ENCODE measurements at places on chromosomes 5 and 9.

DNA sequence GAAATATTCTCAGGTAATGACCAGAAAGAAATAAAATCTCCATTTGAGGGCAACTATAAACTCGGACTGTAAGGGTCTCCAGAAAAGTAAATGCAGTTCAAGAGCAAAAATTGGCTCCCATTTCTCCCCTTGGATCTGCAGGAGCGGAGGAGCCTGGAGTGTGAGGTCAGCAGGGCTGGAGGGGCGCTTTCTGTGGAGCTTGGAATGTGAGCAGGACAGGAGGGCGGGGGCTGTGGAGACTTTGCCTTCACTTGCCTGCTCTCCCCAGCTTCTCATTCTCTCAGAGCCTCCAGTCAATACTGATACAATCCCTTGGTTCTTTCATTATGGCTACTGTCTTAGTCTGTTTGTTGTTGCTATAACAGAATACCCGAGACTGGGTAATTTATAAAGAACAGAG, 162.8 kb upstream of the ANKH start:
- no peak for DNase-seq

DNA sequence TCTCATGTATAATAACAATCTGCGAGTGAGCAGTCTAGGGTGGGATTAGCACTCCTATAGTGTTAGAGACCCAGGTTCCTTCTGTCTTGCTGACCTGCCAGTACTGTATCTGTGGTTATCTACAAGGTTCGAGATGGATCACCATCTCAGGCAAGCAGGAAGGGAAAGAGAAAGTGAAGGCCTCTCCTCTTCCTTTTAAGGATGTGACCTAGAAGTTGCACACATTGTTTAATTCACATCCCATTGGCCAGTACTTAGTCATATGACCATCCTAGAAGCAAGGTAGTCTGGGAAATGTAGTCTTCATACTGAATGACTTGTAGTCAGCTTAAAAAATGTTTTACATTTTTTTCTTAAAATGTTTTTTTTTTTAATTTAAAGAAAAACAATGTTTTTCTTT, 168.6 kb downstream of the CARTPT start:
- no peak for DNase-seq

- no peak for DNase-seq
These were observed 616.1 kb upstream of the RGMB start for GRCh38 chr5:98157368-98157767.

GRCh38 chr5:149362541-149362940, 4.7 kb downstream of the PCYOX1L start:
- DNase-seq: no peak

DNA sequence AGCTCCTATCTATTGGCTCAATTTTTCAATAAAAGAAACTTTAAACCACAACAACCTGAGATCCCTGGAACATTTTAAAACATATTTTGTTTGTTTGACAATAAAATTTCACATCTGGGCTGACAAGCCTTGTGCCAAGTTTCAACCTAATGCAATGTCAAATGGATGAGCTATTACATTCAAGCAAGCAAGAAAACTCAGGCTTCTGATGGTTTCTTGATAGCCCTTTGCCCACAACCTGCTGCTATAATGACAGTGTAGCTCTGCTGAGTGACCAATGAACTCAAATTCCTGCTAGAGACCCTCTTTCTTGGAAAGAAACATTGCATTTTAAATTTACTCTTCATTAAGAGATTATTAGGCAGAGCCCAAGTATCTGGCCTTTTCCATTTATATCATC, 472.9 kb downstream of the ARHGEF28 start:
- no peak for DNase-seq

DNA sequence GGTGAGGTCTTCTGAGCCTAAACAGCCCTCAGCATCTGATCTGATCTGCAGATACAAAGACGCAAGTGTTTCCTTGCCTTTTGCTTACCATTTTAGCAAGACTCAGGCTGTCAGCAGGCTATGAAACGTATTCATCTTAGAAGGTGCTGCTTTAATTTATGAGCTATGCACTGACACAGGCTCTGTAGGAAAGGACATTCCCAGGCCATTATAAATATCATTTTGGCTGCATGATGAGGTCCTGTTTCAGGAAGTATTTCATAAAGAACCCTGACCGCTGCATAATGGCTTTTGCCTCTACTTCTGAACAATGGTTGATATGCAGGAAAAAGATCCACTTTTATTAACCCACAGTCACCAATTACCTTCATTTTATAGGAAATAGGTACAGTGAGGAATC, 98.4 kb upstream of the CAST start:
- DNase-seq: no peak

DNA sequence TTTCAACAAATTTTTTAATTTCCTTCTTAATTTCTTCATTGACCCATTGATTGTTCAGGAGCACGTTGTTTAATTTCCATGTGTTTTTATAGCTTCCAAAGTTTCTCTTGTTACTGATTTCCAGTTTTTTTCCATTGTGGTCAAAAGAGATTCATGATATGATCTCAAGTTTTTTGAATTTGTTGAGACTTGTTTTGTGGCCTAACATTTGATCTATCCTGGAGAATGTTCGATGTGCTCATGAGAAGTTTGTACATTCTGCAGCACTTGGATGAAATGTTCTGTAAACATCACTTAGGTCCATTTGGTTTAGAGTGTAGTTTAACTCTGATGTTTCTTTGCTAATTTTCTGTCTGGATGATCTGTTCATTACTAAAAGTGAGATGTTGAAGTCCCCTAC, 14.7 kb upstream of the PPIC start:
- DNase-seq: no peak

- no peak for DNase-seq
These were observed 18.9 kb downstream of the SQSTM1 start for GRCh38 chr5:179839328-179840256.

- DNase-seq: peak; percentile 17
These were observed 44.4 kb downstream of the TNFAIP8 start for GRCh38 chr5:119400245-119400644.

DNA sequence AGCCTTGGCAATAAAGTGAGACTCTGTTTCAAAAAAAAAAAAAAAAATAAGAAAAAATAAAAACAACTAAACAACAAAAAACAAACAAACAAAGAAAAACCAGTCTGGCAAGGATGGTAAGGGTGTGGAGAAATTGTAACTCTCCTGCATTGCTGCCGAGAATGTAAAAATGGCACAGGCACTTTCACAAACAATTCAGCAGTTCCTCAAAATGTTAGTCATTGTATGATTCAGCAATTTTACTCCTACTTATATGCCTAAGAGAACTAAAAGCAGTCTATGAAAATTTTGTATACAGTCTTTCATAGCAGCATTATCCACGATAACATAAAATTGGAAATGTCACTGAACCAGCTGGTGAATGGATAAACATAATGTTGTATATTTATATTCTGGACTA, 280.4 kb downstream of the CDH9 start:
- DNase-seq: no peak

- no peak for DNase-seq
These were observed 99.1 kb downstream of the COL23A1 start for GRCh38 chr5:178490935-178491652.

DNA sequence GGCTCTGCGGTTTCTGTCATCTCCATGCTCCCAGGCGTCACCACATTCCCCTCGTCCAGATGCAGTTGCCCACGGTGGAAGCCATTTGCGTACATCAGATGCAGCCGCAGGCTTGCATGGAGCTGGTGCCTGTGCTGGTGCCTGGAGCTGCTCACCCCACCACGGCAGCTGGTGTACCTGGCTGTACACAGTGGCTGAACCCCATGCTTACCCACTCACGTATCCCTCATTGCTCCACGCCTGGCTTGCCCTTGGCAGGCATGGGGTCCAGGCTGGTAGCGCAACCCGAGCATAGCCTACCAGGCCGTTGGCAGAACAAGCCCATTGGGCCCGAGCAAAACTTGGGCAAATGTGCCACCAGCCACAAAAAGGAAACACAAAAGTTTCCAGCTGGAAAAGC, 159.5 kb downstream of the GHR start:
- no peak for DNase-seq

- no peak for DNase-seq
These were observed 85.8 kb downstream of the CYFIP2 start for GRCh38 chr5:157351802-157352092.

- DNase-seq: no peak
These were observed 1.1 kb downstream of the LURAP1L start for GRCh38 chr9:12775679-12776512.

GRCh38 chr5:39475881-39476842, 51.4 kb upstream of the DAB2 start:
- no peak for DNase-seq

- no peak for DNase-seq
These were observed 3.6 kb downstream of the NEURL1B start for GRCh38 chr5:172644711-172645110.

- DNase-seq: no peak
These were observed 211.0 kb downstream of the OSTF1 start for GRCh38 chr9:75299324-75299723.

- DNase-seq: no peak
These were observed 1.9 kb downstream of the MLANA start for GRCh38 chr9:5892456-5893133.

- peak; percentile 80 for DNase-seq
These were observed 14.4 kb downstream of the STK10 start for GRCh38 chr5:172173564-172174153.

- DNase-seq: no peak
These were observed 599.6 kb downstream of the CCDC171 start for GRCh38 chr9:16152276-16153101.

DNA sequence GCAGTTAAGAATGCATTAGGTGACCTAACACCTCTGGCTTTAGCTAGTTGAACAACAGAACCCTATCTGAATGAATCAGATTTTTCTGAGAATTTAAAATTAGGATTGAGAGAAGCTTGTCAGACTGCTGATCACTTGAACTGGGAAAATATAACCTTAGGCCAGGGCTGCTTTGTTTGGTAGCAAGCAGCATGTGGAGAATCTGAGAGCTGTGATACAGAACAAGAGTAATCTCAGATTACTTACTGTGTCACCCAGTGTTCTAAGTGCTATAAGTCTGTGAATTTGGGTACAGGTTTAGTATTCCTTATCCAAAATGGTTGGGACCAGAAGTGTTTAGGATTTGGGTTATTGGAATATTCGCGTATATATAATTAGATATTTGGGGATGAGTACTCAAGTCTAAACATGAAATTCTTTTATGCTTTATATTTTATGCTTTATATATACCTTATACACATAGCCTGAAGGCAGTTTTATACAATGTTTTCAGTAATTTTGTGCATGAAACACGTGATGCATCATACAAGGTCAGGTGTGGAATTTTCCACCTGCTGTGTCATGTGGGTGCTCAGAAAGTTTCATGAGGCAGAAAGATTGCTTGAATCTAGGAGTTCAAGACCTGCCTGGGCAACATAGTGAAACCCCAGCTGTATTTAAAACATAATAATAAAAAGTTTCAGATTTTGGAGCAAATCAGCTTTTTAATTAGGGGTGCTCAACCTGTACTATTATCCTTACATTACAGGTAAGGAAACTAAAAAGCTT, 8.3 kb upstream of the CHD1 start:
- DNase-seq: no peak

- DNase-seq: no peak
These were observed 26.5 kb downstream of the MRPS27 start for GRCh38 chr5:72293495-72294055.

DNA sequence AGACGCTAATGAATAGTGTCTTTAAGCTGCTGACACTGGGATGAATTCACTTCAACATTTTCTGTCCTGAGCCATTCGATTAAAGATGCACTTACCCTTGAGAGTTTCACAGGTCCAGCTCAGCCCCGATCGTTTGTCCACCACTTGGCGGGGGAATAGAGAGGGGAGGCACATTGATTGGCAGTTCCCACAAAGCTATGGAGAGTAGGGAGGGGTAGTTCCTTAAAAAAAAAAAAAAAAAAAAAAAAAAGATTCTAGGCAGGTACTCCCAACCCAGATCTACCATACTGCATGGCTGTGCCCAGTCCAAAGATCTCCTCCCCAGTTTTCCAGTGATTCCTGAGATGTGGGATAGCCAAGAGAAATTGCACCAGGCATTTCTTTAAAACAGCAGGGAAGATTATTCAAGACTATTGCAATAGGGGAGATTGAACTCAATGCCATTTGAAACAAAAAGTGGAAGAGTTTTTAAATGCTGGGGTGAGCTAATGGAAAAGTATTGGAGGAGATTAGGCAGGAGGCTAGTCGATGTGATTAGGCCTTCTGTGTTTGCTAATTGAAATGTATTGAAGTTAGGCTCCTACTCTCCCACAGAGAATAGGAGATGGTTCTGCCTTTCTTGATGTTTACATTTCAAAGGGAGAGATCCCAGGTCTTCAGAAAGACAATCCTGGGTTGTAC, 2217.4 kb upstream of the WWC1 start:
- DNase-seq: no peak

DNA sequence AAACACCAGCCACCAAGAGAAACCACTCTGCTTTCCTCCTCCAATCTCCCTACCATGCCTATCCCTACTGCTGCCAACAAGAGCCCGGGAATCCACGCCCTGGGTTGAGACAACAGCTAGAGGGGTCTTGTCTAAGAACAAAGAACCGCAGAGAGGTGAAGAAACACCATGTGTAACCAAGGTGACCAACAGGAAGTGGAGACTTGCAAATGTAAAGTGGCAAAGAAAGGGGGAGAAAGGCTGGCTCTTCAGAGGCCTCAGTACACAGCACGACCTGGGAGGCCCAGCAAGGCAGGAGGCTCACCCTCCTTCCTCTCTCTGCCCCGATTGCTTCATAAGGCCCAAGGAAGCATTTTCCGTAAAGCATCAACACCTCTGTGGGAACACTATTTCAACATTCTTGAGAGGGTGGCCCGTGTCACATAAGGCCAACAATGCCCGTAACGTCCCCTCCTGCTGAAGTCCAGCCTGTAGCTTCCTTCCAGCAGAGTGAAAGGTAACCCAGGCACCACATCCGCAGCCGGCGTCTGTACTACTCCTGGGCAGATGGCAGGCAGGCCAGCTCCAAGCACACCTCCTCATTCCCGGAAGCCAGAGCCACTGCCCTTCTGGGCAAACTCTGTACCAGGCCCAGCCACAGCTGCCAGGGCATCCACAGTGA, 18.3 kb downstream of the CCNJL start:
- no peak for DNase-seq

- no peak for DNase-seq
These were observed 338.0 kb downstream of the SEMA5A start for GRCh38 chr5:9207817-9208418.

- no peak for DNase-seq
These were observed 56.0 kb upstream of the OR13F1 start for GRCh38 chr9:104448036-104448435.

DNA sequence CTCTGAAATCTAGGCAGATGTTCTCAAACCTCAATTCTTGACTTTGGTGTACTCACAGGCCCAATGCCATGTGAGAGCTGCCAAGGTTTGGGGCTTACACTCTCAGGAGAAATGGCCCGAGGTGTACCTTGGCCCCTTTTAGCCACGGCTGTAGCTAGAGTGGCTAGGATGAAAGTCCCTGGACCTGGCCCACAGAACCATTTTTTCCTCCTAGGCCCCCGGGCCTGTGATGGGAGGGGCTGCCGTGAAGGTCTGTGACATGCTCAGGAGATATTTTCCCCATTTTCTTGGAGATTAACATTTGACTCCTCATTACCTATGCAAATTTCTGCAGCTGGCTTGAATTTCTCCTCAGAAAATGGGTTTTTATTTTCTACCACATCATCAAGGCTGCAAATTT, 1296.5 kb downstream of the MAT2B start:
- no peak for DNase-seq

GRCh38 chr9:93164085-93164484, 19.9 kb upstream of the WNK2 start:
- no peak for DNase-seq
